ENCODE measurements at places on chromosomes 12 and 14.

- DNase-seq, result no peak
Measured at GRCh38 chr14:98069712-98070171, 1202.3 kb downstream of the BCL11B start.

GRCh38 chr12:64666054-64666914 is 56.0 kb downstream of the RASSF3 start:
- DNase-seq, result no peak

DNA sequence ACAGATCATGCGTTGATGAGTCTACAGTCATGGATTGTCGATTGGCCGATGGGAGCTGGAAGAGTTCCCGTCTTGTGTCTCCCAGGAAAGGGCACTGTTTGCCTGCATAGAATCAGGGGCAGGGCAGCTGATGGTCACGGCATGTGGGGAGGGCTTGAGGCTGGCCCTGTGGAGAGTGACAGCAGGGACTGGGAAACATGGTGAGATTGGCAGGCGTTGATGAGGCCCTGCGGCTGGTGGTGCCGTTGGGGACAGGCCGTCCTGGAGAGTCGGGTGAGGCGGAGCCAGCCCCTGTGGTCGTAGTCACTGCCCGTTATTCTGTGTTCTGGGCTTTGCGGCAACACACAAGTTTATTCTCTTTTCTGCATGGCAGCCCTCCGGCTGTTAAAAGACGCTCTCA is 52.9 kb downstream of the TECPR2 start:
- no peak for DNase-seq

GRCh38 chr12:76152181-76152807 is 67.8 kb upstream of the NAP1L1 start:
- no peak for DNase-seq

GRCh38 chr14:92519246-92520101 is 5.9 kb downstream of the RIN3 start:
- no peak for DNase-seq

- no peak for DNase-seq
Measured at GRCh38 chr12:27593266-27593665, 69.3 kb downstream of the PPFIBP1 start.
